ENCODE measurements at places on chromosomes 3 and 15. TPM values are rescaled to one million over a fixed set of nuclear protein-coding genes. Genes with fewer than 3 reads are reported as not detected.

- DNase-seq = no peak
Measured at GRCh38 chr3:30847592-30847991, 46.9 kb downstream of the GADL1 start.

The B3GNT5 gene
- polyA plus RNA-seq = not detected

DNA sequence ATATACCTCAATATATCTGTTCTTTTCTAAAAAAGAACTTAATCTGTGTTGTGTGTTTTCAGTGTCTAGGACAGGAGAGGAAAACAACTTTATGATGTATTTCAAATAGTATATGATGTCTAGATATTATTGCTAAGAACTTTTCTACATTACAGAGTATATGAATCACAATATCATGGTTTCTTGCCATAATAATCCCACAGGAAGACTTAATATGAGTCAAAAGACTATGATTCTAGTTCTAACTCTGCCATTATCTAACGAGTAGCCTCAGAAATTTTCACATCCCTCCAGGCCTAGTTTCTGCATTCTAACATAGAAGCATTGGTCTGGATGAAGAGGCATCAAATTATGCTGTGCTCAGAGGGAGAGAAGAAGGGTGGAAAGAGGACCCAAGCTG lies 107.7 kb upstream of the SPRED1 start:
- DNase-seq = no peak

DNA sequence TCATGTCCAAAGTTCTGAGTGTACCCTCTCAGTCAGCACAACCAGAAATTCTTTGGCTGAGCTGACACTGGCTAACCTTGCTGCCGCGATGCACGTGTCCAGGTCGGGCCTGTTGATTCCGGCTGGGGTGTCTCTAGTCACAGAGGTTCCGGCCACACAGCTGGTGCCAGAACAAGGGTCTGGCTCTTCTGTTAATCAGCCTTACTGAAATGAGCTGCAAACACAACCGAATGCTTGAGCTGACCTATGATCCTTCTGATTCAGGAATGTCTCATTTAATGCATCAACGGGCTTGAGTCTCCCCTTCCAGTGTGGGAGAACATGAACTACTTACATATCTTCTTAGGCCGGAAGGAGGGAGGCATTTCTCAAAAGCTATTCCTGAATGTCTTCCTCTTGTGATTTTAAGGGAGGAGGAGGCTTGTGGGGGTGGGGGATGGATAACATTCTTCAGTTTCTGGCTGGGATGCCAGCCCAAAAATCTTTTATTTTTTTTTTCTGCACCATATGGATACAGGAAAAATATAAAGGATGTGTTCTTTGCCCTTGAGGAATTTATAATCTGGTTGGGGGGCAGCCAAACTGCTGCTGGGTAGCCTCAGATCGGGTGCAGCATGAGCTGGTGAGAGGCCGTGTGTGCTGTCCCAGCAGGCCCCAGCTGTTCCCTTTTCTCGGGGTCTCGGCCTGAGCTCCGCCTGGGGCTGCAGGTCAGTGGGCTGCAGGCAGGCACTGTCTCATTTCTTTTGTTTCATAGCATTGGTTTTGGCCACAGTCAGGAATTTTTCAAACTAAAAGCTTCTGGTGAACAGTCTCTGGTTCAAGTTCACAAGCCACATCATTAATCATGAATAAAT lies 319.1 kb upstream of the TBL1XR1 start:
- DNase-seq = no peak

- DNase-seq = no peak
Measured at GRCh38 chr3:119870512-119870911, 88.6 kb downstream of the NR1I2 start.

- no peak for DNase-seq
Measured at GRCh38 chr3:113948015-113948917, 453 bp downstream of the ZDHHC23 start.

GRCh38 chr3:197175503-197175902 lies 122.9 kb downstream of the DLG1 start:
- DNase-seq = no peak

DNA sequence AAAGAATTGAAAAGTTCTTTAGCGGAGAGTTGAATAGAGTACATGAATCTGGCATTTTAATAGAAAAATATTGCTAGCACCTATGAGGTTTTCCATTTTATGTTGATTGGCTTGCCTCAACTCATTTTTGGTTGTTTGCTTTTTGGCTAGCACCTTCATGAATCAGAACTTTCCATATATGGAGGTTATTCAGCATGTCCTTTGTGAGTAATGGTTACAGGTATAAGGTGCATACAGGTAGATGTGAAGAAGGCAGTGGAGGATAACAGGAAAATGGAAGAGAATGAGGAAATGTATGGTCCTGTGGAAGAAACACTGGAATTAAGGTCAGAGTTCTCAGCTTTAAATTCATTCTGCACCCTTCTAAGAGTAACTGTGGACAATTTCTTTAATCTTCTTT lies 98.1 kb upstream of the GBE1 start:
- no peak for DNase-seq

GRCh38 chr15:90828111-90828510 lies 40.3 kb upstream of the FURIN start:
- no peak for DNase-seq

DNA sequence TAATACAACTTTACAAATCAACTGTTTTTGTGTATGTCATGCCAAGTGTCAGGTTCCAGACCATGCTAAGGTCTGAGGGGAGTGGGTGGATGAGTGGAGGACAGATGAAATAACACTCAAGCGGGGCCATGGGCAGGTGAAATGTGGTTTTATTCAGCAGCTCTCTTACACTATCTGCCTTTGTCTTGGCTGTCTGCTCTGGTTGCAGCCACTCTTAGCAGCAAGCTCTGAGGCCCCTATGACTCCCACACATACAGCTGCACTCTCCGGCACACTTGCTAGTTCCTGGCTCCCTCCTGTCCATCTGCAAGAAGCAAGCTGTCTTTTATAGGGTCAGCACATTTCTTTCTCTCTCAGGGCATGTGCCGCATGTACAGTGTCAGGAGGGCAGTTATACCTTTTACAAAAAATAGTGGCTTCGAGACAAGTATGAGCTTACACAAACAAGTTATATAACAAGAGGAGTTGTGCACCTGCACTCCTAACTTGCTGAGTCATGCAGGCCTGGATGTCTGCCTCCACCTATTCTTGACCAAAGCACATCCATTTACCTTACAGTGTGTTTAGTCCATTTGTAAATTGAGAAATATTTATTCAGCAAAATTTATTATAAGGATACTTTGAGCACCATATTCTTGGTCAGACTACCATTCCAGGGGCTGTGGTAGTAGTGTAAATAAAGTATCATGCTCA lies 683.7 kb upstream of the CBLB start:
- no peak for DNase-seq

DNA sequence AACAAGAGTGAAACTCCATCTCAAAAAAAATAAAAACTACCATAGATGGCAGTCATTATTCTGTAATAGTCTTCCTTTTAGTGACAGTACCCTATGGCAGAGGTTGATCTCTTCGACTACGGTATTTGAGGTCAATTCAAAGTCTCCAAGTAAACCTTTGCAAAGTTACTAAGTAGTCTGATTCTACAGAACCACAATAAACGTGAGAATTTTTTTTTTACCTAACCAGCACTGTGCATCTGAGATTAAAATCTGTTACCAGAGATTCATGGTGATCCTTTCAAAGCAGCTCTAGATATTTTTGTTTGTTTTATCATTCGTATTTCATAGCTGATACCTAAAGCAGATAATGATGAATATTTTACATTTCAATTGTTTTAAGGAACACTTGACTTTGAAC lies 86.6 kb upstream of the CHD2 start:
- DNase-seq = no peak

GRCh38 chr3:138009476-138010272 lies at the start of gene CLDN18:
Gene CLDN18 (plus strand): TSS chr3:138010165. CDS start chr3:138010226, 61 bp downstream.
- DNase-seq = no peak

GRCh38 chr3:148718982-148719862 lies 21.5 kb downstream of the AGTR1 start:
- DNase-seq = no peak

The ZNF80 gene
- 8.0 TPM for polyA plus RNA-seq

The CADM2 gene
- not detected for polyA plus RNA-seq

DNA sequence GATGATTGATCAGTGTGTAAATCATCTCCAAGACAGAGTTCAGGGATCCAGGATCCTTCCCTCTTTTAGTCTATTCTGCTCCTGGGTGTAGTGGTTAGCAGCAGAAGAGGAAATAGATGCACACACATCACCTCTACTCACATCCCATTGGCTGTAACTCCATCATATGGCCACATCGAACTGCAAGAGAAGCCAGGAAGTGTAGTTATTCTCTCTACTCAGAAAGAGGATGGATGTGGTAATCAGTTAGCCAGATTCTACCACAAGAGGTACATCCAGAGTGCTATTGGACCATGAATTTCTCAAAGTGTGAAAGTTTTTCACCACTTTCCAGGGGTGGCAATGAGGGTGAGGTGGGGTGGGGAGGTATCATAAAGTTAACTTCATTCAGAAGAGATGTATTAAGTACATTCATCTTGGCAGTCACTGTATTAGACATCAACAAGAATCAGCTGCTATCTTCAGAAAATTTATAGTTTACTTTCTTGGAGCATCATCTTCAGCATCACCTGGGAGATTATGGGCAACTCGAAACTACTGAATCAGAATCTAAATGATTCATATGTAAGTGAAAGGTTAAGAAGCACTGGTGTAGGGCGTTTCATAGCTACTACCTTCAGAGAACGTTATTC lies 60.6 kb upstream of the GAP43 start:
- no peak for DNase-seq

- DNase-seq = no peak
Measured at GRCh38 chr3:149450281-149450680, 24.2 kb upstream of the TM4SF4 start.

DNA sequence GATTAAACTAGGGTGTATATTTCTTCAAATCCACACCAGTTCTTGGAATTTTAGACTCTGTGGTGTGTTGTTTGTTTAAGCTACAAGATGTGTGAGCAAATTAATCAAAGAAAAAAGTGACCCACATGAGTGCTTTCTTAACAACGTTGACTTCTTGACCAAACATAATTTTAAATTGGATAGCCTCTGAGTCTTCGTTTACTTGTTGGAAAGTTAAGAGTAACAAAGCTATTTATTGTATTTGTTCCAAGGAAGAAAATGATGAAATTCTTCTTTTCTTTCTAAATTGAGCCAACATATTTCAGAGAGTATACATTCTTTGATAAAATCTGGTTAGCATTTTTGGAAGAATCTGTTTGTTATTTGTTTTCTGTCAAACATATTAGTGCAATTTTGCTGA lies 99.9 kb upstream of the IGSF10 start:
- no peak for DNase-seq

The LMOD3 gene
- not detected for polyA plus RNA-seq

The ITIH1 gene
- polyA plus RNA-seq = not detected

The KIF23 gene
- polyA plus RNA-seq = not detected

DNA sequence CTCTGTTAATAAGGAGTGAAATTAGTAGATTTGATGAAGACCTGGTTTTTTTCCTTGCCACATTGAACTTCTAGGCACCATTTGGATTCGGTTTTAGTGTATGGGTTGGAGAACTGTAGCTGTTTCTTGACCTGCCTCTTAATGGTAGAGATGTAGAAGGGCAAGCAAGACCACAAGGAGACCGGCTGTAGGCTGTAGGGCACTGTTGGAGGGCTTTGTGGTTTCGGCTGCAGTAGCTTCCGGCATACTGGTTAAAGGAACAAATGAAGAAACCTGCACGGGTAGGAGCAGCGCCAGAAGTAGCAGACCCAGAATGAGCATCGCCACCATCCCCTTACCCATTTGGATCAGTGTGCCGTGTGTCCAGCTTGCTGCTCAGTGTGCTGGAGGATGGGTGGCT lies 7.9 kb downstream of the PCLAF start:
- no peak for DNase-seq

The SNTN gene
- polyA plus RNA-seq = not detected

GRCh38 chr3:69938931-69939330 lies 60.6 kb upstream of the SAMMSON start:
- no peak for DNase-seq

GRCh38 chr3:55876560-55876959 lies 389.5 kb upstream of the WNT5A start:
- no peak for DNase-seq

The ACTC1 gene
- polyA plus RNA-seq = not detected

GRCh38 chr3:14397046-14397445 lies 5.4 kb upstream of the SLC6A6 start:
- DNase-seq = no peak

- no peak for DNase-seq
Measured at GRCh38 chr15:76138436-76138835, 78.7 kb downstream of the TMEM266 start.

DNA sequence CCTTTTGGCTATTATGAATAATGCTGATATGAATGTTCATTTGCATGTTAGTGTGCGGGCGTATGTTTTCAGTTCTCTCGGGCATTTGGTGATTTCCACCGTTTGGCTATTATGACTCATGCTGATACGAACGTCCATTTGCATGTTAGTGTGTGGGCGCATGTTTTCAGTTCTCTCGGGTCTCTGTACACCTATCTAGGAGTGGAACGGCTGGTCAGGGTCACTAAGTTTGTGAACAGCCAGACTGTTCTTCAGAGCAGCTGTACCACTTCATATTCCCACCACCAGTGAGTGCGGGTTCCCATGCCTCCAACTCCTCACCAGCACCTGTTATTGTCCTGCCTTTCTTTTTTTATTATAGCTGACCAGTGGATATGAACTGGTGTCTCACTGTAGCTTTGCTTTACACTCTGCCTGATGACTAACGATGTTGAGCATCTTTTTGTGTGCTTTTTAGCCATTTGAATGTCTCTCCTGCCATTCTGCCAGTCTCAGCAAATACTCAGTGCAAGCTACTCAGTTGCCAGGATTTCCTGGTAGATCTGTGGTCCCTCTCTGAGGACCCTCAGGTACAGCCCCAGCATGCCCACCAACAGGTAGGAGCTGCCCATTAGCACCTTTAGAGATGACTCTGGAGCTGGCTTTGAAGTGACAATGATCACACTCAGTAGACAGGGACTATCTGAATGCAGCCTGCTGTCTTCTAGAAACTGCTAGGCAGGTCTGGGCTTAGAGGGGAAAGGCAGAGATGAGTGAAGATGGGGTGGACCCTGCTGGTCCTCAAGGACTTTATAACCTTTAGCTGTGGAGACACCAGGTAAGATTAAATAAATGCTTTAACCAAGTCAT lies 141.1 kb downstream of the XXYLT1 start:
- DNase-seq = no peak

DNA sequence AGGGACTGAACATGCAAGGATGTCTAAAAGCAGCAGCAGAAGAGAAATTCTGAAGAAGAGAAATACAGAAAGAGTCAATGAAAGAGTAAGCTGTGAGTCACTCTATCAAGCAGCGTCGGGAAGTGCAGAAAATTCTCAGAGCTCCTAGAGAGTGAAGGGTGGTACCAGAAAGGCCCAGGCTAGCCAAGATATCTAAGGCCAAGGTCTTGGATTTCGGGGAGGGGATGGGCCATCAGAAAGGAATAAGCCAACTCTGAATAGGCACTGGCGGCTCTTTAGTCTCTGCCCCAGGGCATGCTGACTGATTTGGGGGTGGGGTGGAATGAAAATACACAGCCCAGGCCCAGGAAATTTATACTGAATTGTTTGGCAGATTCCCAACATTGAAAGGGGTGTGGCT lies 70.8 kb downstream of the GPR156 start:
- no peak for DNase-seq

DNA sequence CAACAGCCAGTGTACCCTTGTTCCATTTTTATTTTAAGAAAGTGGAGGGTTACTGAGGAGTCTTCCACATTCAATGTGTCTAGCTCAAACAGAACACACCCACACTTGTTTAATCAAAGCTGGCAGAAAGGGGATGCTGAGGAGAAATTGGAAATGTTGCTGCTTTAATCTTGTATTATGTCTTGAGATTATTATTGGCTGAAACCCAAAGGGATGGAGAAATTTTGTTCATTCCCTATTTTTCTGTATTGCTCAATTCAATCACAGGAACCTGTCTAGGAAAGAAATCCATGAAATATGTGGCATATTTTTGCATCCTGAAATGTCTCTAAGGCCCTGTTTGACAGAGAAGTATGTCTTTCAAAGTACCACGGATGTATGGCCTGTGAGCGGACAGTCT lies 238.0 kb downstream of the MYRIP start:
- no peak for DNase-seq

Measured in naive thymus-derived CD8-positive, alpha-beta T cell (primary cell).